ENCODE measurements at places on chromosomes 12 and 14. TPM values are rescaled to one million over a fixed set of nuclear protein-coding genes. Genes with fewer than 3 reads are reported as not detected.

The RAD9B gene
- 0.21 TPM for total RNA-seq

The GALNT16 gene
- total RNA-seq: 15.8 TPM

The IL23A gene
- not detected for total RNA-seq

GRCh38 chr12:46585854-46586621 is 213.5 kb upstream of the SLC38A2 start:
- no peak for DNase-seq

DNA sequence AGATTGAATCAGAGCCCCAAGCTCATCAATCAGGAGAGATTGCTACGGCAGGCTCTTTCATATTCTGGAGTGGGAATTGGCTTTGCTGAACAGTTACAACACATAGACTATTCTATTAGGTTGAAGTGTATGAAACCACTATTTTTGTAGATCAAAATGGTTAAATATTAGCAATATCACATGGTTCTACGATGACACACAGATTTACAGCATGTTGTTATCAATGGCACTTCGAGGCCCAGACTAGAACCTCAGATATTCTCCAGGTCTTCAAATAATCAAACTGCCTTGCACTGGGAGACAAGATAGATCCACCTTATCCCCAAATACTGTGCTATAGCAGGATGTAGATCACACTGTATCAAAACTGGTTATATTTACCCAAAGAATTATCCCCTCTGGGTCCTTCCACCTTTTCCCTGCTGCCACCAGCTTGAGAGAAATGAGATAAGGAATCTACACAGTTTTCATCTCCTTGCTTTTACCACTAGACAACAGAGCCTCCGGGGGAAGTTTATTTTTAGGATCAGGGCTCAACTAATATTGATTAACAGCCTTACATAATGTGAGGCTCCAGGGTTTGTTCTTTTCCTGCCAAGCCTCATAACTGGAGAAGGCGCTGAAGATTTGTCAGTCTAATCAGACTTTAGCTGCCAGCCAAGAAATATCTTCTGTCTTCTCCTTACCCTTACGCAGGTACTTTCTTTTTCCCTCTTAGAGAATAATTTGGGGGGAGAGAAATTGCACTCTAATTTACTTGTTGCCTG is 507.1 kb downstream of the DIO2 start:
- no peak for DNase-seq

DNA sequence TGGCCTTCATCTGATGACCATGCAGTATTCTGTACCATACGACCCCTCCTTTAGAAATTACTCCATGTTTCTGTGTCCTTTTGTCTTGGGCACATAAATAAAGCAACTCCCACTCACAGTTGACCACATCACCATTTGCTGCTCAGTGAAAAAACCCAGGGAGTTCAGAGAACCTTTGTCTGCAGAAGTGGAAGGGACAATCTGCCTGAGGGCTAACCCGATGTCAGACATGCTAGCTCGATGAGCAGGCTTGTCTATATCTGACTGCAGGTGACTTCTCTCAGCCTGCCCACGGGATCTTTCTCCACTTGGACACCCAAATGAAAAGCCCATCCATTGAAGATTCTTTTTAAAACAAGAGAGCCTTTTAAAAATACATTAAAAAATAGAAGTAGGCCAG is 45.7 kb upstream of the GRIP1 start:
- DNase-seq: no peak

- no peak for DNase-seq
These were observed 234.4 kb upstream of the SRRM4 start for GRCh38 chr12:118746960-118747359.

DNA sequence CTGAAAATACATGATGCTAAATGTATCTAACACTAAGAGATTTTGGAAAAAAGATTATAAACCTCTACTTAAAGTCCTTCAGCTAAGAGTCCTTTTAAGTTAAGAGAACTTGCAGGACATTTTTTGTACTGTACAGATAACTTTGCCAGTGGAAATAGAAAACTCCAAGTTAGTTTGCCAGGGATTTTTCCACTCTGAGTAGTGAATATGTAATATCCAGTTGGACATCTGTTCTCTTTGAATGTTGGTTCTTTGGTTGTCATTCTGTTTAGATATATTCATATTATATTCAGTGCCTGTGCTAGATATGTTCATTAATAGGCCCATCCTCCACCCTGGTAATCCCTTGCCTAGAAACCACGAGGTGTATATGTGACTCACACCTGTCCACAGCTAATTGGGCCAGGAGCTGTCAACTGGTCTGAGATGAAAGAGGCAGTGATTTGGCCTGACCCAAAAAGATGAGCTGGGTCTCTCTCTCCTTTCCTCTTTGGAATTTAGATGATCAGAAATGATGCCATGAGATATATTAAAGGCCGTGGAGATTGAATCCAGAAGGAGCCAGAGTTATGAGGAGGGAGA is 261.0 kb upstream of the LRIG3 start:
- no peak for DNase-seq

DNA sequence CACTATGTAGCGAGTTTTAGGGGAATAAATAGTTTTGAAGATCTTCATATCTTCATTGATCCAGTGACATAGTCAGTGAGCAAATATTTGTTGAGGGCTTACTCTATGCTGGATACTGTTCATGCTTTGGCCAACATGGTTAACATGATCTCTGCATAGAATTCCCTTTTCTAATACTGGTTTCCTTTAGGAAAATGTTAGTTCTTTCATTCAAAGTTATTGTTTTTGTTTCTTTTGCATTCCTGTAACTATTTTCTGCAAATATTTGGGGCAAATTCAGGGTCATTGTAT is 226.5 kb downstream of the C12orf50 start:
- DNase-seq: no peak

DNA sequence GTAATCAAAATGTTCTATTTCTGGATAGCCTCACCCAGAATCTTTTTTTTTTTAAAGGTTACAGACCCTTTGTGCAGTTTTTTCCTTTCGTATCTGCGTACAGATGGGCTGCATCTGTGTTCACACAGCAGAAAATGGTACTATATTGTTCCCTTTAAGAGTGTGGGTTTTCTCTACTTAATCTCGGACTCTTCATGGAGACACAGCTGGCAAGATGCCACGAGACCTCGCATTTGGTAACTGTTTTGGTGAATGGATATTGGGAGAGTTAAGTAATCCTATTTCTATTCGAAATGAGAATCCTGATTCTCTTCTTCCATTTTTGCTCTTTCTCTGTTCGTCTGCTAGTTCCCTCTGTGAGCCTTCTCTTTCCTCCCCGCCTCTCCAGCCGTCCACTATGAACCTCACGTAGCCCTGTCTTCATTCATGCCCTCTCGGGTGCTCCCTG is 85.7 kb downstream of the SAMD4A start:
- DNase-seq: no peak

- no peak for DNase-seq
These were observed 94.7 kb downstream of the ANO6 start for GRCh38 chr12:45310627-45310968.

Data from thoracic aorta (tissue), 2 donors.